ENCODE measurements at places on chromosomes 7 and 10. TPM values are rescaled to one million over a fixed set of nuclear protein-coding genes. Genes with fewer than 3 reads are reported as not detected.
A peak's percentile ranks its signal among the peaks of the same experiment; 100 is the strongest.

The TRDMT1 gene
- total RNA-seq: 10.3 TPM

The GPR85 gene
- total RNA-seq: 3.5 TPM

DNA sequence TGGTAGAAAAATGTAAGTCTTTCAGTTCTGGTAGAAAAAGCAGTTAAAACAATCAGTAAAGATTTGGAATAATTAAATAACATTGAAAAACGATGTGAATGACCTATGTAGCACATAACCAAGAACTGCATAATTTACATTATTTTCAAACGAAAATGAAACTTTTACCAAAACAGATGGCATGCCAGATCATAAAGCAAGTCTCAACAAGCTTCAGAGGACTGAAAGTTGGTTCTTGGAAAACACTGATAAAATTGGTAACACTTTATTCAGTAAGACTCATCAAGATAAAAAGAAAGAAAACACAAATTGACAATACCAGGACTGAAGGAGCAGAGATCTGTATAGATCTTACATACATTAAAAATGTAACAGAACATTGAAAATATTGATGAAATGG lies 92.8 kb downstream of the VIPR2 start:
- DNase-seq: no peak

DNA sequence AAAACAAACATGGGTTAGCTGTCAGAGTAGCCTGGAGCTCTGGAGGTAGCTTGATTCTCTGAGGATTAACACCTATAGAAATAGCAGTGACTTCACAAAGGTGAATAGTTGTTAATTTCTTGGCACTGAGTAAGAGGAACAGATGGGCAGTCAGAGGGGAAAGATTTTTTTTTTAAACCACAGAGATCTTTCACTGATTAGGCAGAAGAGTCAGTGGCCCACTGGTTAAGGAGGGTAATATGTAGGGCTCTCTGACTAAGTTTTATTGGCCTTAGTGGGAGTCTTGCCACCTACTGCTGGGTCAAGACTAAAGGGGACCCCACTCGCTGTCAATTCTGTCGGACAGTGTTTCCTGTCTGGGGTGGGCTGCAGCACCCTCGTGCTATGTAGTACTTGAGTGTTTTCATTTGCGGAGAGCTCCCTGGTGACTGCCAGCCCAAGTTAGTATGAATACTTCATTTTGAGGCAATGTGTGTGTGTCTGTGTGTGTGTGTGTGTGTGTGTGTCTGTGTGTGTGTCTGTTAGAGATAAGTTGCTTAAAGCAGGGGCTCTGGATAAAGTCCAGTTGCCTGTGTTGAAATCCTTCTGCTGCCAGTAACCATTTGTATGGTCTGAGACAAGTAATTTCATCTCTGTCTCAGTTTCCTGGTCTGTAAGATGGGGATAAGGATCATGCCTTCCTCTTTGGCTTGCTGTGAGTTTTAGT lies 145.2 kb downstream of the ARID5B start:
- peak; percentile 76 for DNase-seq

The GOLGA7B gene
- total RNA-seq: 0.33 TPM

The COMTD1 gene
- 30.1 TPM for total RNA-seq

The ING3 gene
- 17.4 TPM for total RNA-seq

The C7orf33 gene
- total RNA-seq: not detected

The CLRN3 gene
- not detected for total RNA-seq
